ENCODE measurements at places on chromosomes 7 and 10. TPM values are rescaled to one million over a fixed set of nuclear protein-coding genes. Genes with fewer than 3 reads are reported as not detected.

DNA sequence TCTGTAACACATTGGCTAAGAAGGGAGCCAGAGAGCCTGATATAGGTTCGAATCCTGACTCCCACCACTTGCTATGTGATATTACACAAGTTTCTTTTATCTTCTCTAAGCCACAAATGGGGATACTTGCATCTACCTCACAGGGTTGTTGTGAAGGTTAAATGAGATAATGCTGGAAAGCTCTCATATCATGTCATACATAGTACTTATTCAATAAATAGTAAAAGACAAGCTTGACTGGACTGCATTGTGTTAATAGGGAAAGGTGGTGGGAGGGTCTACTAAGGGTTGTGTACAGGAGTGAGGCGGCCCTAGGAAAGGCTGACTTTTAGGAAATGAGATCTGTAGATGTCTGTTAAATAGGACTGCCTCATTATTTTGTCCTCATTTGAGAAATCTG is 35.8 kb upstream of the DNMBP start:
- H3K27me3 ChIP-seq: peaks cover 16% of the 10 kb centered on the region
- H3K4me1 ChIP-seq: peaks cover 2% of the 10 kb centered on the region
- DNase-seq: no peak
- H3K4me3 ChIP-seq: no peak overlapping the region

GRCh38 chr7:129782818-129783583 is 169.8 kb downstream of the UBE2H start:
- no peak overlapping the region for H3K27ac ChIP-seq
- H3K4me1 ChIP-seq: peaks cover 42% of the 10 kb centered on the region
- H3K36me3 ChIP-seq: peaks cover 16% of the 10 kb centered on the region
- peak overlapping the region; percentile 13 for H3K4me3 ChIP-seq
- H3K27me3 ChIP-seq: peaks cover 71% of the 10 kb centered on the region

GRCh38 chr10:6716516-6716915 is 136.4 kb upstream of the PRKCQ start:
- H3K4me3 ChIP-seq: no peak overlapping the region
- H3K27me3 ChIP-seq: peaks cover 38% of the 10 kb centered on the region
- H3K4me1 ChIP-seq: peaks cover 5% of the 10 kb centered on the region
- DNase-seq: no peak
- H3K27ac ChIP-seq: no peak overlapping the region

- H3K36me3 ChIP-seq: no peaks in the 10 kb centered on the region
- no peak overlapping the region for H3K27ac ChIP-seq
- H3K4me3 ChIP-seq: no peak overlapping the region
Measured at GRCh38 chr10:44619521-44619920, 234.6 kb upstream of the CXCL12 start.

GRCh38 chr10:72539137-72539536 is 86.7 kb downstream of the MICU1 start:
- H3K4me3 ChIP-seq: no peak overlapping the region
- H3K27me3 ChIP-seq: no peaks in the 10 kb centered on the region
- H3K36me3 ChIP-seq: peaks cover 20% of the 10 kb centered on the region
- no peak overlapping the region for H3K27ac ChIP-seq

DNA sequence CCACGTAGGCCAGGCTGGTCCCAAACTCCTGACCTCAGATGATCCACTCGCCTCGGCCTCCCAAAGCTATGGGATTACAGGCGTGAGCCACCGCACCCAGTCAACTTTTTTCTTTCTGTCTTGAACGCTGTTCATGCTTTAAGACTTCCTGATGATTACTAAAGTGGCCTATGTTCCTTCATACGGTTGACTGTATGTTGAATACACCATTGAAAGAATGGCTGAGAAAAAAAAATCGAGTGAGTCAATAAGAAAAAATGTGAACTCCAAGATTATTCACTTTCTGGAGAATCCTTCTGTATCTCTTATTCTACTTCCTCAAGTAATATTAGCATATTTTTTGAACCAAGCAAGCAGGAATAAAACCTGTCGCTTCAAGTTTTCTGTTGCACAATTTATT is 955.0 kb downstream of the GATA3 start:
- no peak for DNase-seq
- peaks cover 19% of the 10 kb centered on the region for H3K4me1 ChIP-seq
- no peaks in the 10 kb centered on the region for H3K27me3 ChIP-seq

DNA sequence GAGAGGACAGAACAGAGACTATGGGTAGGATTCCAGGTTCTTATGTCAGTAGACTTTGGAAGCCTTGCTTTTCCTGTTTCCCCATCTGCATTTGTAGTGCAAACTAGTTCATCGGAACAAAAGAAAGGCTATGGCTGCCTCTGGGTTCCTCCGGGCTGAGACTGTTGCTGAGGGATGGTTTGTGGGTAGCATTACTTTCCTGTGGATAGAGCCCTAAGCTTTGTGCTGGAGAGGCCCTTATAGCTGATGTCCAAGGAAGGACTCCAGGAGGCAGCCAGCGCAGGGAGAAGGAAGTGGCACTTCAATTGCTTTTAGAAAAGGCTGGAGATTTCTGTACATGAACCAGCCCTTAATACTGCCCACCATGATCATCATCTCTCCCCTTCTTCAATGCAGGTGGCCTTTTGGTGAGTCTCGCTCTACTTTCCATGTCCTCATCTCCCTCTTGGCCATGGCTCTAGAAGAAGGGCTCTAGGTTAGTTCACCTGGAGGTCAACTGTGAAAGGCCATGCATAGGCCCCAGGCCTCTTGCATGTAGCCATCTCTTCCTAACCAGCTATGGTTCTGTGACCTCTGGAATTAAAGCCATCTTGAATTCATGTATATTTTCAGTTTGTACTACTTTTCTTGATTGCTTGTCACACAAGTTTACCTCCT is 15.4 kb downstream of the MXI1 start:
- no peak overlapping the region for H3K27ac ChIP-seq
- no peak for DNase-seq
- H3K27me3 ChIP-seq: no peaks in the 10 kb centered on the region
- peaks cover 6% of the 10 kb centered on the region for H3K36me3 ChIP-seq
- peaks cover 72% of the 10 kb centered on the region for H3K4me1 ChIP-seq
- H3K4me3 ChIP-seq: no peak overlapping the region

WDR86 gene
- 0.50 TPM for total RNA-seq

SPRN gene
- total RNA-seq: not detected

Measured in activated CD4-positive, alpha-beta memory T cell treated with anti-CD3 and anti-CD28 coated beads, Interleukin-2, amount 10 ng/mL, durations not matched to agents 7 days and 5 days (primary cell).